Hematopoietic multipotent progenitor cell (in vitro differentiated cells): ENCODE measurements at places on chromosomes 16 and 17. TPM values are rescaled to one million over a fixed set of nuclear protein-coding genes. Genes with fewer than 3 reads are reported as not detected.

- DNase-seq, result no peak
Measured at GRCh38 chr17:49603720-49604119, 28.0 kb downstream of the NXPH3 start.

DNA sequence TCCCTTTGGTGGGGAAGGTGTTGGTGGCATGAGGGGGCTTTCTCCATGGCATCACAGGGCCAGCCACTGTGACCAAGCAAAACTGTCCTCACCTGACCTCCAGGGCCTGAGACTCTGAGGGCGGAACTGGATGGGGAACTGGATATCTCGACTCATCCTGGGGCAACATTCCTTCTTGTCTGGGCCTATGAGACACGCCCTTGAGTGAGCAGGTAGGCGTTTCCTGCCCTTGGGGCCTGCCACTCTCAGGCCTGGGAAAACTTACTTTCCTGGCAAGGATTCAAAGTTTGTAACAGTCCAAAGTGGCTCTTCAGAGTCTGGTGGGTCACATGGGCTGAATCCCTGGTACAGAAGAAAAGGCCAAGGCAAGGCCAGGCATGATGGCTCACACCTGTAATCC lies 9.6 kb downstream of the MT1X start:
- no peak for DNase-seq

- DNase-seq, result no peak
Measured at GRCh38 chr17:8133399-8133798, 9.5 kb upstream of the HES7 start.

- no peak for DNase-seq
Measured at GRCh38 chr17:31621566-31621965, 230.1 kb downstream of the RAB11FIP4 start.

- DNase-seq, result no peak
Measured at GRCh38 chr17:39662551-39663339, 2.4 kb upstream of the TCAP start.

DNA sequence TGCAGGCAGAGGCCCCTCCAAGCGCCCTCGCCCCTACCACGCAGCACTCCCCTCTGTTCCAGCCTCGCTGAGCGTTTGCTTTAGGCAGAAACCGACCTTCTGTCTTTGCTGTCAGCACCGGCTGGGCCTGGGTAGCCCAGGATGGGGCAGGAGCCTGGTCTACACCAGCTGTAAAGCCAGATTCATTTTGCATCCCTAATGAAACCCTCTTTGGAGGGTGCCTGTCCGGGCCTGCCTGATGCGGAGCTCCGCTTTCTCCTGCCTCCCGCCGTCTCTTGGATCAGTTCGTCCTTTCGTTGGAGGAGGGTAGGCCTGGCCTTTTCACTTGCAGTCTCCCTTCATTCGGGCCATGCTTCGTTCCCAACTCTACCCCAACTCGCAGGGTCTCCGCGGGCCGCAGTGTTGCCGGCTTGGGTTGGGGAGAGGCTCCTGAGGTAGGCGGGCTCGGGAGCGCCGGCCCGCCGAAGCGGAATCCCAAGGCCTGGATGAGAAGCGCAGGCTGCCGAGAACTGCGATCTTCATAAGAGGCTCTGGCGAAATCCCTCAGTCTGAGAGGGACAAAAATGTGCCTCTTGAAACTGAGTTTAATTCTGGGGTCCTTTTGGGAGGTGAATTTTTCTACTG lies 4.8 kb upstream of the HOXB8 start:
- no peak for DNase-seq

Gene HBM
- 1.3 TPM for total RNA-seq

Gene PIK3R5
- 17.0 TPM for total RNA-seq
